ENCODE measurements at places on chromosomes 12 and 14.
A peak's percentile ranks its signal among the peaks of the same experiment; 100 is the strongest.

DNA sequence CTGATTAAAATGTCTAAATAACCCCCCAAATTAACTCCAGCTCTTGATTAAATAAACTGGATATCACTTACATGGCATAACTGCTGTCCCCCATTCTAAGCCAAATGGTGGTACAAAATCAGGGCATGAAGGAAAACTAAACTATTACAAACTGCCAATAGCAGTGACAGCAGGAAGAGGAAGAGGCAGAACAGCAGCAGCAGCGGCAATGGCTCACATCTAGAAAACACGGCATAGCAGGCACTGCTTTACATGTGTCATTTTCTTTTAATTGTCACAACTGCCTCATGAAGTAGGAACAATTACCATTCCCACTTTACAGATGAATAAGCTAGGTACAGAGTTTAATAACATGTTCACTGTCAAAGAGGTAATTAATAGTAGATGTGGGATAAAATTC lies 92.0 kb downstream of the EPS8 start:
- DNase-seq, result no peak

DNA sequence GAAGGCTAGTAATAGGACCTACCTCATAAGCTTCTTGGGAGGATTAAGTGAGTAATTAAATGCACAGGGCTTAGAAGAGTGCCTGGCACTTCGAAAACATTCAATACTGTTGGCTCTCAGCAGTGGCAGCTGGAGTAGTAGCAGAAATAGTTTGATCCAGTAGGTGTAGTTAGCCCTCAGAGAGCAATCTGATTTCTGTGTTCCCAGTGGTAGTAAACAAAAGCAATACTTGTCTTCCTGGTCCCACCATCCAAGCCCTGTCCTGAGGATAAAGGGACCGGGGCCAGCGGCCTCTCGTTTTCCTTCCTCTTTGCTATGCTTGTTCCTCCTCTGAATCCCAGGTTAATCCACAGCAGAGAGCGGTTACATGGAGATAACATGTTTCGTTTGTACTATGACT lies 131.6 kb downstream of the SAMD4A start:
- no peak for DNase-seq

GRCh38 chr14:50225067-50225973 lies 6.1 kb downstream of the SOS2 start:
- no peak for DNase-seq

GRCh38 chr14:43640718-43641267 lies 866.3 kb downstream of the FSCB start:
- no peak for DNase-seq

- DNase-seq, result no peak
Observed at GRCh38 chr12:25202137-25202536, 7.1 kb downstream of the ETFRF1 start.

DNA sequence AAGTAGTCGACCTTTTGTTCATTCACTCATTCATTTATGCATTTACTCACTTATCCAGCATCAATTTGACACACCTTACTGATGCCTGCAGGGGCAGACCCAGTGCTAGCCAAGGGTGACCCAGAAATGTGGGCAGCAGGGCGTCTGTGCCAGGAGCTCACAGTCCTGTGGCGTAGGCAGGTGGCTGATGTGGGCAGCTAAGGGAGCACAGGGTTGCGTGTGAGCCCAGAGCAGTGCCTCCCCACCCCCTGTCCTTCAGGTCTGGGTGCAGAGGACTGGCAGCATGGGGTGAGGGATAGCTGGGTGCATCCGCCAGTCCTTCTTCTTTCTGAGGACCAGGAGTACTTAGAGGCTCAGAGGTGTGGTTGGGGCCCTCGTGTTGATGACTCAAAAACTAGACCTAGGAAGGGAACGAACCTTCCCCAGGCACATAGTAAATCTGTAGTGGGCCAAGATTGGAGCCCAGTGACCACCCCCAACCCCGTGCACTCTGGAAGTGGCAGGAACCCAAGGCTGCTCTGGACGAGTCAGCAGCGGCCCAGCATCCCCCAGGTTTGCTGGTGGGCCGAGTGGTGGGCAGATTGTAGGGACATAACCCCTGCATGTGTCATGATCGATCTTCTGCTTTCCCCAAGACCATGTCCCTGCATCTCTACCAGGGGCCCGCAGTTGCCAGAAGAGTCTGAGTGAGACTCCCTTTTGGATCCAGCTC lies 63.9 kb downstream of the BEGAIN start:
- no peak for DNase-seq

DNA sequence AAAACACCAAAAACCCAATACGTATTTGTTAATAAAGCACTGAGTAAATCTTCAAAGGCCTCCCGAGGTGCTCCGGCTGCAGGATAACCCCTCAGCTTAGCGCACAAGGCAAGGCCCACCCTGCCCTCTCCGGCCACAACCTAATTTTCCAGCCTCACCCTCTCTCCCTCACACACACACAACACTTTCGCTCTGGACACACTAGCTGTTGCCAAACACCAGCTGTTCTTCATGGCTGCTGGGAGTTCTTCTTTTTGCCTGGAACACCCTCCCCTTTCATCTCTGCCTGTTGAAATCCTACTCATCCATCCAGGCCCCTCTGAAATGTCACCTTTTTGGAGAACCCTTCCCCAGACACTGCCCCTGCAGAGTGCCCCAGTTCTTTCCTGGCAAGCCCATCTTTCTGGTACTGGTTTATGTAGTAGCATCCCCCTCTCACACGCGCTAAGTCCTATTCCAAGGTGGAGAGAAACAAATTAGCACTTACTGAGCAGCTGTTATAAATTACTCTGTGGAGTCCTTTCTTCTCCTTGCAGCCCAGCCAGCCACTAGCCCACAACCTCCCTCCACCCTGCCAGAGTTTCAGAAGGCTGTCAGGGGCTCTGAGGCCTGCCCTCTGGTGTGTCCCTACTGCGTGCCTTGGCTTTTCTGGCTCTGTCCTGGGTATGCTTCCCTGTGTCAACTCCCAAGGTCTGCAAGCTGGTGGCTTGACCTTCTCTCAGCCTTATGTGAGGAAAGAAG lies 805 bp upstream of the CRACR2A start:
- peak; percentile 50 for DNase-seq

GRCh38 chr14:94595912-94596311 lies 14.7 kb downstream of the SERPINA5 start:
- DNase-seq, result no peak

All from right forelimb (tissue), 1 donor.